Inflammatory macrophage treated with lipopolysaccharide for 4 hours (primary cell): ENCODE measurements at places on chromosomes 1 and 21.

- DNase-seq, result no peak
These were observed 42.9 kb downstream of the BATF3 start for GRCh38 chr1:212656730-212657129.

DNA sequence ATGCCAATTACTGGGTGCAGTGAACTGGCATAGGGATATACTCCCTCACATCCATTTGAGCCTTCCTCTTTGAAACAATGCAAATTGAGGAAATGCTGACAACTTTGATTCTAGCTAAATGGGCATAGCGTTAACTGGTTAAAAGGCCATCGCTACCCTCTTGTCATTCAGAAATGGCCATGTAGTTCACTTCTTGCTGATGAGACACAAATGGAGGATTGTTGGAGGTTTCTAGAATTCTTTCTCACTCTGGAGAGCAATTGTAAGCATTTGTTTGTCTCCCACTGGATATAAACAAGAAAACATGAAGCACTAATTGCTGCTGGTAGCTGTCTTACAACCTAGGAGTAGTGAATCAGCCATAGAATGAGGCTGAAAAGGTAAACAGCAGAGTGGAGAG, 14.4 kb downstream of the PRDX6 start:
- no peak for DNase-seq

DNA sequence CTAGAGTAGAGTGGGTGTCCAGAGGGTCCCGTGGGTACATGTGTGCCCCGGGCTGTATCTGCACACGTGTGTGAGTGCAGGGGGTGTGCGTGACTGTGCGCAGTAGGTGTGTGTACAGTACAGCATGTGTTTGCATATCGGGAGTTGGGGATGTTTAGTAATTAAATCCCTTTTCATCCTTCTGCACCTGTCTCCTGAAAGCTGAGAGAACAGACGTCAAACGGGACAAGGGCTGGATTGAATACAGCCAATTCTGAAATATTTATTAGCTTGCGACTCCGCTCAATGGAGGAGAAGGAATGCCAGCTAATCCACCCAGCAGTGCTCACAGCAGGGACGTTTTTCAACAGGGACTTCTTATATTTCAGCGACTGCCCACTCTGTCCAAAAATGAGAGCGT, 44.7 kb upstream of the CASZ1 start:
- no peak for DNase-seq

DNA sequence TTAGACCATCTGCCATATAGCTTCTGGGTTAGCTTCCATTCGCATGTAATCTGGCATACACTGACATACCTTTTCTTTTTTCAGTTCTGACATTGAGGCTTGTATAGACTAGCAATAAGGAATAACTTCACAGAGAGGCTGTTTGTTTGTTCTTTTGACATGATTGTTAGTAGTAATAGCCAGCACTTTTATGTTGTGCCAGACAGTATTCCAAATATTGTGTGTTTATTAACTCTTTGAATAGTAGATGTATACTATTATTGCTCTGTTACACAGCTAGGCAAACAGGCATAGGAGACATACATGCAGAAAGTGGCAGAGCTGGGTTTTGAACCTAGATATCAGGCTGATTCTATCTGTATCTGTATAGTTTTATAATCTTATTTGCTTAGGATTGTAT, 12.6 kb downstream of the SMG7 start:
- DNase-seq, result no peak

GRCh38 chr21:36698981-36699545, at the start of gene SIM2:
TSS of gene SIM2 (plus strand) at chr21:36699115. CDS start at chr21:36699747, 632 bp downstream.
- DNase-seq, result no peak

- DNase-seq, result no peak
These were observed 37.9 kb upstream of the C1orf198 start for GRCh38 chr1:230906226-230906625.

- no peak for DNase-seq
These were observed 35.4 kb downstream of the SUSD4 start for GRCh38 chr1:223328566-223328965.

GRCh38 chr1:102919659-102920058, 188.7 kb downstream of the COL11A1 start:
- no peak for DNase-seq

DNA sequence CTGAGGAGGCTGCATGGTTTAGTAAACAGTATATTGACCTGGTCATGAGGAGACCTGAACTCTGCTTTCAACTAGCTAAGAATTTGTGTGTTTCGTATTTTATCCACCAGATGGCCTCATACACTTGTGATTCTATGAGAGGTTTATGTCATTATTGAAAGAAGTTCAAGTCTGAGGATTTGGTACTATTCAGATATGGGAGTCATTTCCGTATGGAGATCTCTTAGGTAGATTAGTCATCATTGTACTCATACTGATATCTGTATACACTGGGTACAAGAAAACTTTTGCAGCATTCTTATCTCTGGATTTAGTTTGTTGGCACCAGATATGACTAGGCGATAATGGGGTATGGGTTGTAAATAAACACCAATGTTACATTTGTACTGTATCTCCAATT, 26.6 kb downstream of the ATF6 start:
- peak; percentile 65 for DNase-seq

DNA sequence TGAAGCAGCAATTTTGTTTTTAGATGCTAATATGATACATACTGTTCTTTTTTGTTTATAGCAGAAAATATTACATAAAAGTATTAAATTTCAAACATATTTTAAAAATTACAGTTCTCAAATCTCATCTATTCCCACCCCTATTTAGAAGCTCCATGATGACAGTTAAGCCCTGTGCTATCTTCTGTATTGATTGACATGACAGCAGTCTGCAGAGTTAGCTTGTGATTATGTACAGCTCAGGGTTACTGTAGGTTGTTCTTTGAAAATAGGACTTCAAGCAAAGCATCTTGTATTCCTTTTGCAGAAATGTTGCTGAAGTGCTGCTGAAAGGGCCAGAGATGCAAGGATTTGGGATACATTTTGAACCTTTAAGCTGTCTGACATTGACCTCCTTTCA, 8.2 kb downstream of the GPSM2 start:
- no peak for DNase-seq

DNA sequence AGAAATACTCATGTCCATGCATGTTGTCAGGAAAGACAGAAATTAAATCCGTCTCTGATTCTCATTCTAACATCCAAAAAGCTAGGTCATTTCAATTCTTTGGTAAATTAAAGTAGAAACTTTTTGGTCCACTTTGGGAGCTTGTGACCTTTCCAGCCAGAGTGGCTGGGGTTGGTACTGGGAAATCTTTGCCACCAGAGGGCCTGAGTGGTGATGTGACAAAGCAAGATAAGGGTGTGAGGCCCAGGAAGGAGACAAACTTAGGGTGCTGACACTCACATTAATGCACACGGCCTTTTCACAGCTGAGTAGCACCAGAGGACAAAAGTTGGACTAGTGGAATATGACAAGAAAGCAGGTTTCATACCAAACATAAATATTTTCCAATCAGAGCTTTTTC, 144.3 kb downstream of the DNM3 start:
- no peak for DNase-seq

DNA sequence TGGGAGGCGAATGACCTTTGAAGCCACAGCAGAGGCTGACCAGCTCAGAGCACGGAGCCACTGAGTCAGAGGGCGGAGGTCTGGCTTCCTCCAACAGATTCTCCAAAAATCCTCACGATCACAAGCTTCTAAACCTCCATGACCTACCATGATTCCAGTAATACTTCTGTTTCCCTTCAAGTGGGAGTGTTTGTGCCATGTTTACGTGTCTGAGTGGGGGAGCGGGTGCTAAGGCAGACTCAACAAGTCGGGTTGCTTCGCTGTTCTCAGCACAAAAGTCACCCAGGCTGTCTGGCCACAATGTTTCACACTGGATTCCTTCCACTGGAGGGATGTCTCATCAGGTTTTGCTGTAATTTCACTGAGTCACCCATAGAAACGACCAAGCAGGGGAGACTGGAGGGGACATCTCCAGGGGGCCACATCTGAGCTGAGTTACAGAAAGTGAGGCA, 86.2 kb downstream of the SLC66A1 start:
- peak; percentile 55 for DNase-seq

- DNase-seq, result no peak
These were observed 107.2 kb upstream of the EDEM3 start for GRCh38 chr1:184861755-184862336.

DNA sequence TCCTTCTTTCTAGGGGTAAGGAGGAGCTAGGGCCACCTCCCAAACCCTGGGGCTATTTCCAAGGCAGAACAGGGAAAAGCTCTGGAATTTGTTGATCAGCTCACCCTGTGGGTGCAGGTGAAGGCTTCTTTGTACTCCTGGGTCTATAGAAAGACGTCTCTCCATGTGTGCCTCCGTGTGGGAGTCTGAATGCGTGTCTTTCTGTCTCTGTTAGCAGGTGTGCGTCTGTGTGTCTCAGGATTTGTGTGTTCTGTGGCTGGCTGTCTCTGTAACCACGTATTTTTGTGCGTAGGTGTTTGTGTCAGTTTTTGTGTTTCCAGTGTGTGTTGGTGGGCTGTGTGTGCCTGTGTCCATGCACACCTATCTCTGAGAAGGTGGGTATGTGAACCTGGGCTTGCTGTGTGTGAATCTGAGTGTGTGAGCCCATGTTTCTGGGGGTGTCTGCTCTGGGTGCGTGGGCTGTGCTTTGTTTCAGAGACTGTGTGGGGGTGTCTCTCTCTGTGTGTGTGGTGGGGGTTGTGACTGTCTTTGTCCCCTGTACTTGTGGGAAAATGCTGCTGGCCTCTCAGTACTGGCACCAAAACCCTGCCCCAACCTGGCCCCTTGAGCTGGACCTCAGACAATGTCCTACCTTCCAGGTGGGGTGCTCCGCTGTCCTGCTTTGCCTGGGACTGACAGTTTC, 12.7 kb upstream of the ETV3L start:
- DNase-seq, result no peak

DNA sequence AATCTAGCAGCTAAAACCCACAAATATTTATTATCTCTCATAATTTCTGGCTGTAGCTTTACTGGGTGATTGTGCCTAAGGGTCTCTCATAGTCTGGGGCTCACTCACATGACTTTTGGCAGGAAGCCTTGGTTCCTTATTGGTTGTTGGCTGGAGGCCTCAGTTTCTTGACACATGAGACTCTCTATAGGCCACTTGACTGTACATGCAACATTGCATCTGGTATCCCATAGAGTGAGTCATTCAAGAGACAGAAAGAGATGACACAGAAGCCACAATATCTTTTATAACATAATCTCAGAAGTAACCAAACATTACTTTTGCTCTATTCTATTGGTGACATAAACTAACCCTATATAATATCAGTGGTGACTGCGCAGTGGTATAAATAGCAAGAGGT, 128.5 kb upstream of the HNRNPU start:
- no peak for DNase-seq

DNA sequence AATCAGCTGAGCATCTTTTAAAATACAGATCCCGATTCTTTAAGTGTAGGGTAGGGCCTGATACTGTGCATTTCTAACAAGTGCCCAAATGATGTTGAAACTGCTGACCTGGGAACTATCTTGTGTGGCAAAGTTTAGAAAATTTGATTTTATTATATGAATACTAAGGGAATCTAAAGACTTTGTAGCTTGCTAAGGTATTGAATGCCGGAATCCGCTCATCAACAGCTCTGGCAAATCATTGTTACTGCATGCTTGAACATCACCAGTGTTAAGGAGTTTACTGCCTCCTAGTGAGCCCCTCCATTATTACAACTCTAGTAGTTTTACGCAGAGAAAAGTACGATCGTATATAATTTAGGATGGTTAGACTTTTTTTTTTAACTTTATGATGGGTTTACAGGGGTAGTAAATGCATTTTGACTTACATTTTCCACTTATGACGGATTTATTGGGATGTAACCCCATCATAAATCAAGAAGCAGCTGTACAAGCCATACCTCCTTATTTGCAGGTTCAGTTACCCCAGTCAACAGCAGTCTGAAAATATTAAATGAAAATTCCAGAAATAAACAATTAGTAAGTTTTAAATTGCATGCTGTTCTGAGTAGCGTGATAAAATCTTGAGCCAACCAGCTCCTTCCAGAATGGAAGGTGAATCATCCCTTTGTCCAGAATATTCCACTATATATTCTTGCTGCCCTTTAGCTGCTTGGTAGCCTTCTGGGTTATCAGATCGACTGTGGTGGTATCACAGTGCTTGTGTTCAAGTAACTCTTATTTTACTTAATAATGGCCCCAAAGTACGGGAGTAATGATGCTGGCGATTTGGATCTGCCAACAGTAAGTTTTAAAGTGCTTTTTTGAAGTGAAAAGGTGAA, 892 bp downstream of the TYW3 start:
- peak; percentile 76 for DNase-seq

- no peak for DNase-seq
These were observed 35.3 kb downstream of the CLCA4 start for GRCh38 chr1:86582161-86582560.

DNA sequence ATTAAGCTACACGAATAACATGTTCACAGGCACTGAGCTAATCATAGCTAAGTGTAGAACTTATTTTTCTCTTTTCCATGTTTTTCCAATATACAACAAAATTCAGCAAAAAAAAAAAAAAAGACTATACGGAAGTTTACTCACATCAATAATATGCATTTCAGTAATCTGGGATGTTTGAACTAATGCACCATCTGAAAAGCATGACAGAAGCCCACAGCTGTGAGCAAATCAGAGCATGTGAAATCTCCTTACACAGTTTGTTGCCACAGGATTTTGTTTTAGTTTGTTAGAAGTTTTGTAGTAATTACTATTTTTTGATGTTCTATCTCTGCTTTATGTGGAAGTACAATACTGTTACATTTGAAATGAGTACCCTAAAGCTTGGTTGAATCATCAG, 1051.7 kb downstream of the TTLL7 start:
- no peak for DNase-seq

- no peak for DNase-seq
These were observed 6.5 kb downstream of the PADI4 start for GRCh38 chr1:17314491-17314971.

DNA sequence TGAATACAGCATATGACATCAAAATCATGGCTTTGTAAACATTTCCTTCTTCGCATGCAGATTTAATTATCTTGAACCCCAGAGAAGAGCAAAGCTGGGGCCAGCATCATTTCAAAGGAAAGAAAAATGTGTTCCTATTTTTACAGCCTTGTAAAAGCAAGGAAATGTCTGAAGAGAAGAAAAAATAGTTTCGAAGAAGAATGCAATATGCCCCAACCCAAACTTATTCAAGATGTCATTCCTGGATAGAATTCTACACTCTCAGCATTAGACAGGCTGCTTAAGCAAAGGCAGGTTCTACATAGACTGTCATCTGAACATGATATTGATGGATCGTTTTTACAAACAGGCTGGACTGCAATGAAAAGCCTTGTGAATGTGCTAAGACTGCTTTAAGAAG, 900.8 kb downstream of the TTLL7 start:
- no peak for DNase-seq
